ENCODE measurements at places on chromosomes 1 and 21.

GRCh38 chr1:94468708-94469107 is 50.5 kb downstream of the ABCD3 start:
- DNase-seq: no peak

DNA sequence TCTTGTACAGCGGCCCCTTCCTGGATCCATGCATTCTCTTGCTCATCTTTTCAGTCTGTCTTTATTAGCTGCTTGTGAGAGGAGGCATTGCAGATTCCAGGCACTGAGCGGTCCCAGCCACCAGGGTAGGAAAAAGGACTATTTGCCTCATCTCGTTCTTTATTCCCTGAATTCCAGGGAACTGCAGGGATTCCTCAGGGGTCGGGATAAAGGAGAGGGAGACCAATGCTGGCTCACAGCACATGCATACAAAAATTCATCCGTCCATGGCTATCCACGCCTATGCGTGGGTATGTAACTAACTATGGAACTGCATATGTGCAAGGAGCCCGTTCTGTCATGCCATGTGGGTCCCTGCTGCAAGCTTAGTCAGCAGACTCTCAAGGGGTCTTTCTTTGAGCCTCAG is 879 bp upstream of the PLPPR5 start:
- no peak for DNase-seq

- no peak for DNase-seq
These were observed 238.2 kb upstream of the PROX1 start for GRCh38 chr1:213749558-213749957.

DNA sequence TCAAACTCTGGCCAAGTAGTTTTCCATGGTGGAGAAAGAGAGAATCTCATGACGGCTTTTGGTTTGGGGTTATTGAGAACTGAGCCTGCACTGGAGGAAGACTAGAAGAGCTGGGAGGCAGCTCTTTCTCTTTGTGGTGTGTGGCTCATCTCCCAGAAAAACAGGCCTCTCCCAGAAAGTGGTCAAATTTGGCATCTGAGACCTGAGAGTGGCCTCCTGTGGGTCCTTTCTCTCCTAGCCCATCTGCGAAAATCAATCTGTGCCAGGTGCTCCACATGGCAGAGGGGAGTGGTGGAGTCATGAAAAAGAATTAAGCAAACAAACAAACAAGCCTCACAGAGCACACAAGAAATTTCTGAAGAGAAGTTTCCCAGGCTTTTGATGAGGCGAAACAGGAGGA is 305.0 kb downstream of the ST6GALNAC3 start:
- no peak for DNase-seq

DNA sequence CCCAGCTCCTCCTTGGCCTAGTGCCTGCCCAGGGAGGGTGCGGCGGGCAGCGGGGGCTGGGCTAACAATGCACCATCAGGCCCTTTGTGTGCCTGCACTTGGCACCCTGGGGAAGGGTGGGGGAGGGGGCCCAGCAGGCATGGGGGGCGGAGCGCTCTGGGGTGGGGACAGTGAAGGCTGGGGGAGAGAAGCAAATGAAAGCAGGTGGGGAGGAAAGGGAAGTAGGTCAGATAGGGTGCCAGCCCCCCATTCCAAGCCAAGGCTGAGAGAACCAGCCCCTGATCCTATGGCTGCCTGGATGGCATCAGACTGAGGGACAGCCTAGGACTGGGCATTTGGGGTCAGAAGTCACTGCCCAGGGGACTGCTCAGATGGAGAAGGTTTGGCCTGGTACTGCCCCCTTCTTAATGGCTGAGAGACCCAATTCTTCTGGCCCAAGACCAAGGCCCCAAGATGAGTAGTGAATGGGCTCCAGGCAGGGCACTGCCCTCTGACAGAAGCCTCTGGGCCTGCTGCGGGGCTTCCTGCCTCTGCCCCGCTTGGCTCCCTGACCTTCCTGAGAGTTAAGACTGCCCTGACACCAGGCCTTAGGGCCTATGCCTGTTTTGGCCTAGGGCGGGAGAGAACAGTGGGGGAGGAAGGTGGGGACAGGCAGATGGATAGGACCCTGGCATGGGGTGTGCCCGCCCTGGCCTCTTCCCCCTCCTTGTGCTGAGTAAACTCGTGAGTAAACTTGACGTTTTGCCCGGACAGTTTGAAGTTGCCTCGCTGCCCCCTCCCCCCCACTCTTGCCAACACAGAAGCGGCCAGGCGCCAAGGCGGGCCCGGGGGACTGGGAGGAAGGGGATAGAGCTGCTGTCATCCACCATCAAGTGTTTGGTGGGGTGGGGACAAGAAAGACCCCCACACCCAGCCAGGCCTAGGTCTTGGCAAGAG is 2.7 kb downstream of the ZBTB7B start:
- no peak for DNase-seq

- DNase-seq: no peak
These were observed 3934.3 kb downstream of the SRGAP2C start for GRCh38 chr1:125119024-125119441.

- DNase-seq: no peak
These were observed 46.9 kb downstream of the L1TD1 start for GRCh38 chr1:62241371-62242131.

DNA sequence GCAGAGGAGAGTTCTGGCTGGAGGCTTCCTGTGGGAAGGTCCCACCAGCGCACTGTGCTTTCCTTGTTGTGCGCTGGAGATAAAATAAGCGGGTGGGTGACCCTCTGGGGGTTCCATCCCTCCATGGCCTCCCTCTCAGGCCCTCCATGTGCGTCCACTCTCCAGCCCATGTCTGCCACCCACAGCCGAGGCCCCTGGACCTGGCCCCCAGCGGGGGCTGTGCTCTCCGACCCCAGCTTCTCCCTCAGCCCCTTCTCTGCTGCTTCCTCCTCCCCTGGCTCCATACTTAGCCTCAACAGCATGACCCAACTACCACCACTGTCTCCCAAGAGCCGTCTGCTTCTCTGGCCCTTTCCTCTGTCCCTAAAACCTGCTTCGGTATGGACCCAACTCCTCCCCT is 61.4 kb downstream of the GNG4 start:
- no peak for DNase-seq

- DNase-seq: no peak
These were observed 158.2 kb downstream of the PBX1 start for GRCh38 chr1:164716992-164717703.

DNA sequence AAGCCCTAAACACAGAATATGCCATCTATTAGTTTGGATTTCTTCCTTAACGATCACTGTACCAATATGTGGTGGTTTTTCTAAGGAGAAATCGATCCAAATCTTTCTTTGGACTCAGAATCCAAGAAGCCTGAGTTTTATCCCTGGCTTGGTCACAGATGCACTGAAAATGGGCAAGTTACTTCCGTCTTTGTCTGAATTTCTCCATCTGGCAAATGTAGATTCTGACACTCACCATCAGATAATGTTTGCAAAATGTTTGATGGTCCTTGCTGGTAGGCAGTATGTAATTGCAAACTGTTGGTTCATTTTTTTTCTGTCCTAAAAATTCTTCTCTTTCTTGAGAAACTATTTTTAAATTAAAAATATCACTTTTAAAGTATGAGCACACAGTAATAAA is 115.0 kb downstream of the TSEN15 start:
- no peak for DNase-seq

DNA sequence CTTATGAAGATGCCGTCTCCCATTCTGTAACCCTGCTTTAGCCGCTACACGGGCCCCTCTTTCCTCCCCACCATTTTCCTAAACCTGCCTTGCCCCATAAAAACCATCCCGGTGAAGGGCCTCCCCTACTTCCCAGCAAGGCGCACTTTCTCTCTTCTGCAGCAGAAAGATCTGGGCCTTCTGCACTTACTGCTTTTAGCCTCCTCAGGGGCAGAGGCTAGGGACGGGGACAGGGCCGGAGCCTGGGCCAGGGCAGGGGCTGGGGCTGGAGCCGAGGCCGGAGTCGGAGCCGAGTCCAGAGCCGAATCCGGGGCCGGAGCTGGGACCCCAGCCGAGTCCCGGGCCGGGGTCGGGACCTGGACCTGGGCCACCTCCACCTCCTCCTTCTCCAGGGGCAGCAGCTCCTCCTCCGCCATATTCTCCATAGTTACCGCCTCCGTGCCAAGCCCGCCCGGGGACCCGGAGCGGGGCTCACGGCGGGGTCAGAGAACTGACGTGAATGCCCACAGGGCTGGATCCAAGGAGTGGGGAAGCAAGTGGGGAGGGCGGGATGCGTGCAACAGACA is 382 bp downstream of the TRMT1L start:
- DNase-seq: no peak

GRCh38 chr1:3181956-3182355 is 113.0 kb downstream of the PRDM16 start:
- DNase-seq: no peak

DNA sequence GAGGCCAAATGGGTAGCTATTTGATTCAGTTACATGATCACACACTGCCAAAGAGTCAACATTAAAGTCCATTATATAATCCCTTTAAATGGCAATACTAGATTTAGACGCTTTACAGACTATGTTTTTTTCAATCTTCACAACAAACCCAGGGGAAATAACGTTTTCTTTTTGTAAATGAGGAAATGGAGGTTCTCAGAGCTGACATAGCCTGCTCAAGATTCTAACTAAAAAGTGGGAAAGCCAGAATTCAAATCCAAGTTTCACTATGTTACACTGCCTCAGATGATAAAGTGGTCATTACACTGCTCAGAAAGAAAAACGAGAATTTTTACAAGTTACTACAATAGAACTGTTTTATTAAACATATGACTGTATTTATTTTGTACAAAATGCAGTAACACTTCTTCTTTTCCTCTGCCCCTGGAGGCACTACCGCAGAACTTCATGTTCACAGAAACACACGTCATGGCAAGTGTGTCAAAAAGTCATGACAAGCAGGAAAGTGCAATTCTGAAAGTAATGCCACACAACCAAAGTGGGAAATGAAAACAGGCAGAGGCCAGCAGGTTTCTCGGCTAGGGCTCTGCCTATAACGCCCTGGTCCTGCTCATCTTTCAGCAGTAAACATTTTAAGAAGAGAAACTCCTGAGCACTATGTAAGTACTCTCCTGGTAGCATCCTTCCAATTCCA is 19.0 kb downstream of the THEMIS2 start:
- no peak for DNase-seq

DNA sequence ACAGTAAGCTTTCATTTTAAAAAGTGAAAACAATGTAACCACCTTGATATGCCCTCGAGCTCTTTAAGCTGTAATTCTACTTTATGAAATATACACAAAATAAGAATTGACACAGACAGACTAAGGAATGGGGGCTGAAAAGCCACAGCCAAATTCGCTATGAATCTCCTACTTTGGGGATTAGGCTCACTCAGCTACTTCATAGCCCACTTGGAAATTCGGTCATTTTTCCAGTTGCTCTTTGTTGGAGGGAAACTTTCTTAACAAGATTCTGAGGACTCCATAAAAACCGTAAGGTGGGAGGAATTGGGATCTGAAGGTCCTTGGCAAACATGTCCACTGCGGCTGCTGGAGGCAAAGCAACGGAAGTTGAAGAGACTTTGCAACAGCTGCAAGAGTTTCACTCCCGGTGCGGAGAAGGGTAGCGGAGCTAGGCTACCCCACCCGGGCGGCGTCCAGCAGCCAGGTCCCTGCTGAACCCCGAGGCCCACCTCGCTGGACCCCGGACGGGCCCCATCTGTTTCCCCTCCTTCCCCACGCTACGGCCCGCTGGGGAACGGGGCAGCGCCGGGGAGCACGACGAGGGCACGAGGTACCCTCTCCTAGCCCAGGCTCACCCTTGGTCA is 634 bp downstream of the MYCBP start:
- DNase-seq: peak; percentile 9

DNA sequence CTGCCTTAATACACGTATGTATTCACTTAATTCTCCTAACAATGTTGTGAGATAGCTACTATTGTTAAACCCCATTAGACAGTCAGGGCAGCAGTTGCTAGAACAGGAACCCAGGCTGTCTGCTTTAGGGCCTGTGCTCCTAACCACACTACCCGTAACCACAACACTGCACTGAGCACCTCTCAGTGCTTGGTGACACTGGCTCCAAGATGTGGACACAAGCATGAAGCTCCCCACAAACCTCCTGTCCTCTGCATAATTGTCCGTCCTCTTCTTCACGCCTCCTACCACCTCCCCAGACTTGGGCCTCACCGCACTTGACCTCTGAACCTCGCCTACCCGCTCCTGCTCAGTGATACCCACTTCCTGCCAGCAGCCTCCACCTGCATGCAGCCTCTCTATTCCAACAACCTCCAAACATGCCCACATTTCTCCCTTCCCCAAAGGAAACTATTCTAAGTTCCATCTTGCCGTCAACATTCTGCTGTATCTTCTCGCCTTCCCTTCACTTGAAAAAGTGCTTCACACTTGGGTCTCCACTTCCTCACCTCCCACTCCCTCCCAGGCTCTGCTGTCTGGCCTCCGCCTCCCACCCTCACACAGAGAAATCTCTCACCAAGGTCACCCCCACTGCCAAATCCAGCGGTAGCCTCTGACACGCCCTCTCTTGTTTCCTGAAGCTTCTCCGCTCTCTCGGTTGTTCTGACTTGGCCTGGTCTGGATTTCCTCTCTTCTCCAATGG is 14.6 kb upstream of the AHDC1 start:
- no peak for DNase-seq

- DNase-seq: no peak
These were observed 738.9 kb upstream of the PTBP2 start for GRCh38 chr1:95982711-95983110.

GRCh38 chr1:98981917-98982513 is 22.6 kb downstream of the PLPPR5 start:
- no peak for DNase-seq

DNA sequence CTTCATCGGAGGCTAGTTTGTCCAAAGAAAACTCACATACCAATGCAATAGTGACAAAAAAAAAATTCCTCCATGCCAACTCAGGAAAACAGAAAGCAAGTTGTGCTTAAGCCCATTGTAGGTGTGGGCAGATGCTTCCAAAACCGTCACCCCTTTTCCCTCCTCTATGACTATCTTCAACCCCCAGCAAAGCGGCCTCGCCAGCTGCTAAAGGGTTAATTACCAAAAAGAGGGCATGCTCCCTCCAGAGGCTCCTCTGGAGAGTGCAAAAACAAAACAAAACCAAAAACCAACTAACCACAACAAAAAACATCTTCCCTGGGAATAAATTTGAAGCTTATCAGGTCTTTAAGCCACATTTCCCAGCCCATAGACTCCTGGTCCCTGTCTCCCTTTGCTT is 1.2 kb downstream of the LMOD1 start:
- no peak for DNase-seq

DNA sequence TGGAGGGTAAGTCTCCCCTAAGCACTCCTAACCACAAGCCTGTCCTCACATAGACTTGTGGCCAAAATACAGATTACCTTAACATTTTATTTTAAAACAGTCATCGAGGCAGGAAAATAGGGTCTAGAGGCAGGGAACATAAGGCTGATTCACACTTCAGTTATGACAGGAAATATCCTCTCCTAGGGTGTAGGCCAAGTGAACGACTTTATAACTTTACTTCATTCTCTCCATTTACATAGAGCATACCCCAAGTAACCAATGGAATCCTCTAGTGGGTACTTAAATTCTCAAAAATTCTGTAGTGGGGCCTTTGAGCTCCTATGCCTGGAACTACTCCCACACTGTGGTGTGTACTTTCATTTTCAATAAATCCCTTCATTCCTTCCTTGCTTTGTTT is 113.0 kb downstream of the WDR3 start:
- DNase-seq: no peak
